SIG-M5 (cell line): ENCODE measurements at places on chromosomes 11 and 22.

DNA sequence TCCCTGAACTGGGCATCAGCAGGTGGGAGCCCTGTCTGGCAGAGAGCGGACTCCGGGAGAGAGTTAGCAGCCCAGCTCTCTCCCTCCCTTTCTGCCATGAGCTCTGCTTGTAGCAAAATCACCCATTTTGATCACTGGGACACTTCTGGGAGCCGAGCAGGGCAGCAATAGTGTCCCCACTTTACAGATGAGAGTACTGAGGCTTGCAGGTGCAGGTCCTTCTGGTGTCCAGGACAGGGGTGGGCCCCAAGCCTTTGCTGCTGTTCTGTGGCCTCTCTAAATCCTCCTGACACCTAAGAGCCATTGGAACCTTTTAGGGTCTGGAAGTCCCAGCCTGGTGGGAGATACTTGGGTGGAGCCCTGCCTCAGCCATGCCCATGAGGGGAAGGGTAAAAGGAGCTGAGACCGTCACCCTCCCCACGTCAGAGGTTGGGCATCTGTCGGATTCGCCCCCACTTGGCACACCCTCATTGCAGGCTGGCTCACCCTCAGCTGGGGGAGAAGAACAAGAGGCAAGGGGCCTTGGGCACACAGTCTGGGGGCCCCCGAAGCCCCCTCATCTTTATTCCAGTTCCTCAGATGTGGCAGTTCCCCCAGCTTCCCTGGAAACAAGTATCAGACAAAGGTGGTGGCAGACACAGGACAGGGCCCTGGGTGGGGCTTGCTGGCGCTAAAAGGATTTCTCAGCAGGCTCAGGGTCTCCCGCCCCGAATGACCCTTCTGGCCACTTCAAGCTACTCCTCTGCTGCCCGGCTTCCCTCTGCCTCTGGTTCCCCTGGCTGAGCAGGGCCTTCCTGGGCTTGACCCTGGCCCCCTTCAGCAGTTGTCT, 4.5 kb downstream of the RIN1 start:
- no peak for DNase-seq

GRCh38 chr22:37157516-37158285, 8.0 kb upstream of the IL2RB start:
- DNase-seq = no peak

DNA sequence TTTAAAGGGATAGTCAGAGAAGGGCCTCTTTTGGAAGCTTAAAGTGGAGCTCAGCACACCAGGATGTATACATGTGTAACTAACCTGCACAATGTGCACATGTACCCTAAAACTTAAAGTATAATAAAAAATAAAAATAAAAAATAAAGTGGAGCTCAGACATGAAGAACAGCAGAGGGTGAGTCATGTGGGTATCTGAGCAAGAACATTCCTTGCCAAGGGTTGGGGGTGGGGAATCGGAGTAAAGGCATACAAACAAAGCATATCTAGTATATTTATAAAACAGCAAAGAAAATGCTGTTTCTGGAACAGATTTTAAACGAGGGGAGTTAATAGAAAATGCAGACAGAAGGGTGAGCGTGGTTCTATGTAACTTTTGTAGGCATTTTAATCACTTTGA, 562.6 kb upstream of the ANO3 start:
- no peak for DNase-seq

GRCh38 chr11:9280655-9281301, 15.6 kb upstream of the DENND5A start:
- peak; percentile 27 for DNase-seq

DNA sequence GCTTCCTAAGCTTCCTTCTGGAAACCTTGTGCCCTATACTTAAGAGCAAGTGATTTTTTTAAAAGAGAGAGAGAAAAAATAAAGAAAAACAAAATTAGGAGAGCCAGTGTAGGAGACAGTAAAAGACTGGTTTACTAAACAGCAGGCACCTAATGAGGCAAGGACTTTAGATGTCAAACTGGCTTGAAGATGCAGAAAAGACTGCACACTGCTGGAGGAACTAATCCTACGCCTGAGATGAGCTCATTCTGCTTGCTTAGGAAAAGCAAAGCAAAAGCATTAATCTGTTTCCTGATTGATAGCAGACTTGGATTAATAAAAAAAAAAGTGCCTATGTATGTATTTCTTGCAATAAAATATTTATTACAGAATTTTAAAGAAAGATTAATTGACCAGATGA, 113.6 kb upstream of the SEZ6L start:
- no peak for DNase-seq

GRCh38 chr11:78377625-78378418, 39.8 kb downstream of the GAB2 start:
- DNase-seq = no peak

DNA sequence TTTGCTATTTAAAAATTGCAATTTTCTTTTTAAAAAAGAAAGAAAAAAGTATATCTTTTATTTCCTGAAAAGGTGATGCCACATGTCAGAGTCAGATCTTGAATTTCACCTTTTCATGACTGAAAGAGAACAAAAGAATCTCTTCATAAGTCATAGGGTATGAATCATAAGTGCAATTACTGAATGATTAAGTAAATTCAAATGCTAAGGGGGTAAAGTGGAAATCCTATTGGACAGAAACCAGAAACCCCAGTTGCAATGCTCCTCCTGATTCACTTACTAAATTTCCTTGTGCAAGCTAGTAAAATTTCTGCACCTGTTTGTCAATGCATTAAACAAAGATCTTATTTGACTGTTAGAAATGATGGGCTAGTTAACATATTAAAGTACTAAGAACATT, 8.2 kb upstream of the PRRG4 start:
- DNase-seq = no peak

DNA sequence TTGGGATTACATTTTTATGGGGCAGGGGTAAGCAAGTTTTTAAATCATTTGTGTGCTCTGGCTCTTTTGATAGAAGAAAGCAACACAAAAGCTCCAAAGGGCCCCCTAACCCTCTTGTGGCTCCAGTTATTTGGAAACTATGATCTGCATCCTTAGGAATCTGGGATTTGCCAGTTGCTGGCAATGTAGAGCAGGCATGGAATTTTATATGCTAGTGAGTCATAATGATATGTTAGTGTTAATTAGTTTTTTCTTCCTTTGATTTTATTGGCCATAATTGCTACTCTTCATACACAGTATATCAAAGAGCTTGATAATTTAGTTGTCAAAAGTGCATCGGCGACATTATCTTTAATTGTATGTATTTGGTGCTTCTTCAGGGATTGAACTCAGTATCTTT, 10.1 kb downstream of the RAG1 start:
- DNase-seq = no peak

DNA sequence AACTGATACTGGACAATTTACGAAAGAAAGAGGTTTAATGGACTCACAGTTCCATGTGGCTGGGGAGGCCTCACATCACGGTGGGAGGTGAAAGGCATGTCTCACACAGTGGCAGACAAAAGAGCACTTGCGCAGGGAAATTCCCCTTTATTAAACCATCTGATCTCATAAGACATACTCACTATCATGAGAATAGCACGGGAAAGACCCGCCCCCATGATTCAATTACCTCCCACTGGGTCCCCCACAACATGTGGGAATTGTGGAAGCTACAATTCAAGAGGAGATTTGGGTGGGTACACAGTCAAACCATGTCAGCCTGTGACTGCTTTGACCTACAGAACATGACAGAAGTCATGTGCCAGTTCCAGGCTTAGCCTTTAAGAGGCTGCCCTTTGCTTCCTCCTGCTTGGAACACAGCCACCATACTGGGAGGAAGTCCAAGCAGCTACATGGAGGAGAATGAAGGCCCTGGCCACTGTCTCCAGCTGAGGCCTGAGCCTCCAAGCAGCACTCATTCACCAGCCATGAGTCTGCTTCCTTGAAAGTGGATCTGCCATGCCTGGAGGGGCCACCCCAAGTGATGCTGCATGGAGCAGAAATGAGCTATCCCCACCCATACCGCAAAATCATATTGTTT, 10.9 kb upstream of the GAL start:
- DNase-seq = no peak

- DNase-seq = no peak
Measured at GRCh38 chr11:16013649-16014275, 342.6 kb downstream of the SOX6 start.

DNA sequence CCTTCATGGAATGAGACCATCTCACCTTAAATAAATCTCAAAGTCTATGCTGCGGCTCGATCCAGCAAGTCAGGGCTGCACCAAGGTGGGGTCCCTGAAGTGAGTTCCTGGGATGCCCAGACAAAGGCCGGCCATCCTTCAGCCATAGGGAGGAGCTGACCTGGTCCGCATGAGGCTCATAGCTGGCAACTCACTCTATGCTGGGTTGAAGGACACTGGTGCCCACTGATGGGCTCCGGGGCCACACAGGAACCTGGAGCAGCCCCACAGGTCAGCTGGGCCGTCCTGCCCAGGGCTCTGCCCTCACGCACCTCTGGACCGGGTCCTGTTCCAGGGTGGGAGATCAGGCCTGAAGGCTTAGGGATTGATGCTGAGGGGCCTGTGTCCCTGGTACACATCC, 1339.3 kb downstream of the TBC1D22A start:
- no peak for DNase-seq

DNA sequence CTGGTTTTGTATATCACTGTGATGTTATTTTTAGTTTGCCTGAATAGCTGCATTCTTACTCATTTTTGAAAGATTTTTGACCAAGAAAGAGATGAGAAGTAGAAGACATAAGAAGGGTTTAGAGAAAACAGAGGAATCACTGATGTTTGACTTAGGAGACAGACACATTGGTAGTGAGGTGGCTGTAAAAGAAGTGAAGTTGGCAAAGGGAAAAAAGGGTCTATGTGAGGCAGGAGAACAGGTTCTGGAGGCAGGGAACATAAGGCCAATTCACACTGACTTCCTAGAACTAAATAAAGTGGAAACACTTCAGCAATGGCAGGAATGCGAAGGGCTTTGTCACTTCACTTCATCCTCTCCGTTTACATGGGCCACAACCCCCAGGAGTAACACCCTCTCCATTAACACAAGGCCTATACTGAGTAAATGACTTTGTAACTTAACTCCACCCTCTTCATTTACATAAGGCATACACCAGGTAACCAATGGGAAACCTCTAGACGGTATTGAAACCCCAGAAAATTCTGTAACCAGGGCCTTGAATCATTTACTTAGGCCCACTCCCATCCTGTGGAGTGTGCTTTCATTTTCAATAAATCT, 36.5 kb downstream of the CTSC start:
- no peak for DNase-seq

- no peak for DNase-seq
Measured at GRCh38 chr11:83720675-83721074, 434.5 kb upstream of the CCDC90B start.

- DNase-seq = no peak
Measured at GRCh38 chr11:125931116-125931515, 14.7 kb upstream of the VSIG10L2 start.

- no peak for DNase-seq
Measured at GRCh38 chr11:46285594-46286033, 8.2 kb downstream of the CREB3L1 start.

- DNase-seq = no peak
Measured at GRCh38 chr22:24523873-24524272, 28.7 kb downstream of the UPB1 start.

DNA sequence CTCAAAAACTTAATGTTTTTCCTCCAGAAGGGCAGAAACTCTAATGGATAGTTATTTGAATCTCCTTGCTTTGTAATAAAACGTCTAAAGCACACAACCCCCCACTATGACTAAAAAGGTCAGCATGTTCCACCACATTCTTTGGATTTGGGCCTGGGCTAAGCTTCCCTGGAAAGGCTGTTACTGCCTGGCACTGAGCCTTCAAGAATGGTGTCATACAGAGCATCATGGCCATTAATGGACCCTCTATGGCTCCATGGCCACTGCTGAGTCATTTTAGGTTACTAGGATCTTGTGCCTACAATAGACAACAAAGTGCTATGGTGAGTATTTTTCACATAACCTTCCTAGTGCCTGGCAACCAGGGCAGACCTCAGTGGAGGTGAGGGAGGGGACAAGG, 242.6 kb upstream of the FAT3 start:
- no peak for DNase-seq

- no peak for DNase-seq
Measured at GRCh38 chr11:37450613-37451012, 852.6 kb upstream of the RAG2 start.

- DNase-seq = no peak
Measured at GRCh38 chr22:28656181-28656580, 23.5 kb downstream of the TTC28 start.

GRCh38 chr11:12539572-12539971, 134.6 kb upstream of the TEAD1 start:
- DNase-seq = no peak

GRCh38 chr11:78770931-78771330, 196.3 kb upstream of the NARS2 start:
- DNase-seq = no peak

DNA sequence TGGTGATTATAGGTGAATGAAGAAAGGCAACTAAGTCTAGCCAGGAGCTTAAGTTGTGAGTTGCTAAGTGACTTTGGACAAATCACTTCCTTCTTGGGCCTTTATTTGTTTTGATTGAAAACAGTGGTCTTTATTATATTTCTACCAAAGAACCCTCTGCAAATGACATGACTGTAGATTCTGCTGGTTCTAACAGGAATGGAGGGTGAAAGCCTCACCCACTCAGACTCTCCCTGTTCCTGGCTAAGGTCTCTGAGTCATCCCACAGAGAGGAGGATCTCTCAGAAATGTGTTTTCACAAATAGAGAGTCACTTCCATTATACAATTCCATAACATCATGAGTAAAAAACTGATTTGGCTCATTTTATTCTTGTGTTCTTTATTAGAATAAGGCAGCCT, 583.9 kb upstream of the LRRC4C start:
- DNase-seq = no peak

DNA sequence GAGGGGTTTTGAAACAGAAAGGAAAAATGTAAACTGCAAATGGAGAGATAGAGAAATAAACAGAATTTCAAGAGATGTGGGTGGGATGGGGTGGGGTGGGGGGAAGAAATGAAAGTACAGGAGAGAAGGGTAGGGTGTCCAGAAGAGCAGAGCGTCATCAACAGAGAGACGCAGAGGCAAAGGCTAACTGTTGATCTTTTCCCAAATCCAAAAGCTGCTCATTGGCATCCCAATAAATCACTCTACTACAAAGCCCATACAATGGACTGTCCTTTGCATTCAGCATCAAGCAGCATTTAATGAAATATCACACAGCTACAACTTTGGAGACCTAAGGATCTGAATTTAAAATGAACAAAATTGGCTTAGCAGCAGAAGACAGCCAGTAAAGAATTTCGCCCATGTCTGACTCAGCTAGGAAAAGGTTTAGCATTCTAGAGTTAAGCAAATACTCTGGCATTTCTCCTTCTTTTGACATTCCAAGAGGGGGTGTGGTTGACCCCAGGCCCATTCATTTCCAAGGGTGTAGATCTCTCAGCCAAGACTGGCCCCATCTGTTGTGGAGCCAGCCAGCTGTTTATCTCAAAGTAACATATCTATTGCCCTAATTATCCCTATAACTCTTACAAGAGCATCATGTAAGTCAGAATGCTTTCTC, 1.5 kb downstream of the RAB30 start:
- DNase-seq = no peak

- DNase-seq = no peak
Measured at GRCh38 chr11:11512502-11512901, 109.3 kb downstream of the GALNT18 start.

GRCh38 chr22:29821291-29822016, 16.6 kb downstream of the ASCC2 start:
- peak; percentile 98 for DNase-seq

GRCh38 chr11:95586661-95587060, 202.9 kb downstream of the FAM76B start:
- DNase-seq = no peak

- DNase-seq = no peak
Measured at GRCh38 chr11:75275581-75275980, 35.0 kb downstream of the TPBGL start.

GRCh38 chr11:93921695-93922468, 71.5 kb upstream of the VSTM5 start:
- no peak for DNase-seq
